H9 (cell line): ENCODE measurements at places on chromosomes 6 and 20. TPM values are rescaled to one million over a fixed set of nuclear protein-coding genes. Genes with fewer than 3 reads are reported as not detected.

The PAK5 gene
- 0.20 and 0.37 TPM in 2 replicates for total RNA-seq

The RIPOR3 gene
- total RNA-seq, result 0.46 and 0.48 TPM in 2 replicates

The CALHM4 gene
- total RNA-seq, result not detected in 2 replicates

The PANK2 gene
- 61.0 and 65.4 TPM in 2 replicates for total RNA-seq

- no peak for DNase-seq
Measured at GRCh38 chr6:142881761-142882160, 63.2 kb downstream of the HIVEP2 start.

DNA sequence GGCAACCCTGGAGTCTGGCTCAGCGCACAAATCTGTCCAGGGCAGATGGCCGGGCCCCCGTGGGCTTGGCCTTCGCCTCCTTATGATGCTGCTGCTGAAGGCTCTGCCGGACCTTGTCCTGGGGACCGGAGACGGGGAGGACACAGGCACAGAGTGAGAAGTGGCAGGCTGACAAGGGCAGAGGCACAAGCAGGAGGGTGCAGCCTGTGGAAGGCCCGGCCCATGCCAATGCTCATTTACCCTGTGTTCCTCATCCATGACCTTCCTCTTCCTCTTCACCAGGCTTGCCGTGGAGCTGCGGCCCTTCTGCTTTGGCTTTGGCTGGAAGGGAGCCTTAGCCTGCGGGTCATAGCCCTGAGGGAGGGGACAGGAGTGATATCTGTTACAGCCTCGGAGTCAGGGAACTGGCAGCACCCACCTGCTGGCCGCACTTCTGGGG lies 2.4 kb downstream of the B3GALT4 start:
- no peak for DNase-seq
